ENCODE measurements at places on chromosomes 16 and 17.

- no peak for DNase-seq
Observed at GRCh38 chr17:30062372-30062771, 54.2 kb upstream of the NSRP1 start.

GRCh38 chr17:80605326-80606066 is 60.9 kb downstream of the RPTOR start:
- peak; percentile 16 for DNase-seq

GRCh38 chr17:80382446-80382845 is 32.5 kb upstream of the ENDOV start:
- no peak for DNase-seq

DNA sequence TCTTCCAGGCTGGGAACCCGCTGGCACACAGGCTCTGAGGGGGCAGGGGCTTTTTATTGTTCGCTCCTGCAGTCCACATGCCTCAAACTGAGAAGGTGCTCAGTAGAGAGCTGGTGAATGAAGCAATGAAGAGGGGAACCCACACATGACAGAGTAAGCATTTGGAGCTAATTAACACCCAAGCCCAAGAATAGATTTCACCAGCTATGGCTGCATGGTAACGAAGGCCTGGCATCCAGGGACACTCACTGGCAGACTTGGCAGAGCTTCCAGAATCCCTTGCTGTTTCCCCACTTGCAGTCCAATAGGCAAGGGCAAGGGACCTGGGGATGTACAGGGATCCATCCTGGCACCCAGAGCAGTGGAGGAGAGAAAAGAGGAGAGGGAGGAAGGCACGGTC is 12.2 kb downstream of the FLOT2 start:
- DNase-seq, result no peak

GRCh38 chr17:45905814-45906213 is 11.5 kb downstream of the MAPT start:
- no peak for DNase-seq

GRCh38 chr17:76868176-76868668 is at the start of gene MGAT5B:
Gene MGAT5B, plus strand, starts transcription at chr17:76868404. Its CDS starts 626 bp downstream, at chr17:76869030.
- DNase-seq, result peak; percentile 84

GRCh38 chr16:1311212-1311737 is 1.8 kb downstream of the UBE2I start:
- DNase-seq, result no peak

DNA sequence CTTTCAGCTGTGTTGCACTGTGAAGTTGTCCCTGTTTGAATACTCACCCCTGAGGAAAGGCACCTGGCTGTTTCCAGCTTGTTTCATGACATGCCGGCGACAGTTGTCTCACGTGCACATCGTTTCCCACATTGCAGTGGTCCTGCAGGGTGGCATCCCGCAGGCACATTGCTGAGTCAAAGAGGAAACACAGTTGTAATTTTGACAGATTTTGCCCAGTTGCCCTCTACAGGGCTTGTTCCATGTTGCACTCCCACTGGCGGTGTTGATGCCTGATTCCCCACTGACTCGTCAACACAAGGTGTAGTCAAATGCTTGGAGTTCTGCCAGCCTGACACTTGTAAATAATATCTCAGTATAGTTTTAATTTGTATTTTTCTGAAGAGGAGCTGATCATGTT is 23.8 kb downstream of the EPN2 start:
- DNase-seq, result no peak

GRCh38 chr17:37770631-37771518 is 26.0 kb upstream of the HNF1B start:
- no peak for DNase-seq

DNA sequence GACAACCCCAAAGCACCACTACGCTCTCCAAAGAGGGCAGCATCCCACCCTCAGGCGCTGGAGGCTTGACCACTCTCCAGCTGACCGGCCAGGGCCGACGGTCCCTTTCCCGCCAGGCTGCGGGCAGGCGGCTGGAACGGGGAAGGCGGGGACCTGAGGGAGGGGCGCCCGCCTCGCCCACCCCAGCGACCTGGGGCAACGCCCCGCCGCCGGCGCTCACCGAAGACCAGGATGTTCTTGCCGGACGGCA is 431 bp downstream of the DYNC1LI2 start:
- DNase-seq, result no peak

- DNase-seq, result no peak
Observed at GRCh38 chr16:71919035-71919434, 23.7 kb downstream of the IST1 start.

DNA sequence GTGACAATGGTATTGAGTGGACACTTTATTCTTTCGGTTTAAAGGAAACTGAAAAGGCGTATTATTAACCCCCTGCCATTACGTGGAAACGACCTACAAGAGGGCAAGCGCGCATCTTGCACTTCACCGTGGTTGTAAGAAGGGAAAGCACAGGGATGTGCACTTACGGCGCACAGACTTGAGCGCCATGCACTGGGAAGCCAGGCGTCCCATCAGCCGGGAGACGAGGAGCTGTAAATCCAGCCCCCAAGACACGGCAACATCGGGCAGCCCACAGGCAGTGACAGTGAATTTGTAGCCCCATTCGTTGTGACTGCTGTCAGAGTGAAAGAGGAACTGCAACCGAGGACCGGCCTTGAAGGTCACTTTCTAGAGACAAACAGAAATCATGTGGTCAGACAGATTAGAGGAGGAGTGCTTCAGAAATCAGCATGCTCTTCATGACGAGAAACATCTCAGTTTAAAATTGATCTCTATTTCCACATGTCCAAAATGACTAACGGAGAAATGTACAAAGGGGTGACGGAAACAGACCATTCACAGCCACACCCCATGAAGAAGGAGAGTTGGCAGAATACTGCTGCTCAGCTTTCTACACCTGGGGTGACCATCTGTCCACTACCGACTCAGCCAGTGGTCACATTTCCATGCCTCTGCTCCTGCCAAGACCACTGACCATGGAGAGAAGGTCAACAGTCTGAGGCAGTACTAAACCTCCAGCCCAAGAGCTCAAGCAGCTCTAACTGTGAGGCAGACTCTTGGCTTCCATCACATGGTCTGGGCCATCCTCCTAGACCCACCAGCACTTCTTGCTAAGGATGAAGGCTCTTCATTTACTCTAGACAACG is 68.6 kb downstream of the ZZEF1 start:
- no peak for DNase-seq

- no peak for DNase-seq
Observed at GRCh38 chr16:10045291-10045775, 136.9 kb downstream of the GRIN2A start.

GRCh38 chr16:89764711-89765201 is 43.4 kb downstream of the ZNF276 start:
- peak; percentile 20 for DNase-seq

DNA sequence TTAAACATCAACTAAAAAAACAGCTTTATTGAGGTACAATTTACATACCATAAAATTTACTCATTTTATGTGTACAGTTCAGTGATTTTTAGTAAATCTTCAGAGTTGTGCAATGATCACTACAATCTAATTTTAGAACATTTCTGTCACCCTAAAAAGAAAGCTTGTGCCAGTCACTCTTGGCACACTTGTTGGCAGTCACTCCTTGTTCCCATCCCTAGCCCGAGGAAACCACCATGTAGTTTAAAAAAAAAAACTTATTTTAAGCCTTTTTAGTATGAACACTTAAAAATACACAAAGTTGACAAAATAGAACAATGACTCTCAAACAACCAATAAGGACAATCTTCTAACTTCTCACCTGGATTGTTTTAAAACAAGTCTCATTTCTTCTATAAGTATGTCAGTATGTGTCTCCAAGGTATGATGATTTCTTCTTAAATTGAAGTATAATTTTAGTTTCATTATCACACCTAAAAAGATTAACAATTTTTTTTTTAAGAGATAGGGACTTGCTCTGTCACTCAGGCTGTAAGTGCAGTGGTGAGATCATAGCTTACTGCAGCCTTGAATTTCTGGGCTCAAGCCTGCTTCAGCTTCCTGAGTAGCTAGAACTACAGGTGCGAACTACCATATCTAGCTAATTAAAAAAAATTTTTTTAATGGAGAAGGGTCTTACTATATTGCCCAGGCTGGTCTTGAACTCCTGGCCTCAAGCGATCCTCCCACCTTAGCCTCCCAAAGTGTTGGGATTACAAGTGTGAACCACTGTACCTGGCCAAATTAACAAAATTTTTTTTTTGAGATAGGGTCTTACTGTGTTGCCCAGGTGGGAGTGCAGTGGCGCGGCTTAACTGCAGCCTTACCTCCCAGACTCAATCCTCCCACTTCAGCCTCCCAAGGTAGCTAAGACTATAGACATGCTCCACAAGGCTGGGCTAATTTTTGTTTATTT is 53.2 kb downstream of the PPM1E start:
- no peak for DNase-seq

DNA sequence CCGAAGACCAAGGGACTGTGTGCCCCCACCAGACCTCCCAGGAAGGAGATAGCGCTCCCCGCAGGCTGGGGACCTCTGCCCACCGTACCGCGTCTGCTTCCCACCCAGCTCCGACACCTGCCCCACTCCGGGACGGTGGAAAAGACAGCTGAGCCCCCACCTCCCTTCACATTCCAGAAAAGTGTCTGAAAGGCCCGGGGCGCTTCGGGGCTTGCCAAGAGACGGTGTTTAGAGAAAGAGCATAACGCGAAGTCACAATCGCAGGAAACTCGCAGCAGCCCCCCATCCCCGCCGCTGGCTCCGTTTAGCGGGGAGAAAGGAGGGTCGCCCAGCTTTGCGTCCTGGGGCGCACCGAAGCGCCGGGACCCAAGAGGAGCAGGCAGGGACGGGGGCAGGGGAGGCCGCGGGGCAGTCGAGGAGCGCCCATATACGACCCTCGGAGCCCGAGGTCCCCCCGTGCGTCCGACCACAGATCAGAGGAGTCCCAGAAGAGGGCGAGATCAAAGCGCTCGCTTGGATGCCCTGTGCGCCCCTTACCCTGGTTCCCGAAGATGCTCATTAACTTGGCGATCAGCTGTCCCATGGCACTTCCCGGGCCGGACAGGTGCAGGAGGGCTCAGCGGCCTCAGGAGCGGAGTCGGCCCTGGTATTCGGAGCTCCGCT is 652 bp downstream of the ARL5C start:
- no peak for DNase-seq

- no peak for DNase-seq
Observed at GRCh38 chr17:50352693-50353599, 7.0 kb downstream of the XYLT2 start.

GRCh38 chr16:50735629-50736122 is 6.2 kb upstream of the CYLD start:
- no peak for DNase-seq

- DNase-seq, result no peak
Observed at GRCh38 chr16:57614536-57614935, 13.9 kb upstream of the ADGRG1 start.

- DNase-seq, result no peak
Observed at GRCh38 chr17:64200080-64201032, 62.7 kb downstream of the TEX2 start.

DNA sequence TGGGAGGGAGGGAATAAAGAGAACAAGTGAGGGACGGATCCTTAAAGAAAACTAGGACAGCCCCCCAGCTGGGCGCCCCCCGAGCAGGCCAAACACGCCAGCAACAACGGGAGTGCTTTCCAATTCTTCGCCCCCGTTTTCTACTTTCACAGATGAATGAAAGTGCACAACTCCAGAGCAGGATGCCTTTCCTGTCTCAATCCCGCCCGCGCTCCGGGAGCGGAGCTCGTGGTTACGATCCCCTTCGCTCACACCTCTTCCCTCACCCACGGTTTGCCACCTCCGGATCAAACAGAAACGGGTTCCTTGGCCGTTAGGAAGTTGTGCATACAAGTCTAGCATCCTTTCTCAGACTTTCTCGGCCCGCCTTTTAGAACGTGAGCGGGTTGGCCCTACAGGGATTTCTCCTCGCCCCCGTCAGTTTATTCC is 680 bp downstream of the SKA2 start:
- DNase-seq, result peak; percentile 56

DNA sequence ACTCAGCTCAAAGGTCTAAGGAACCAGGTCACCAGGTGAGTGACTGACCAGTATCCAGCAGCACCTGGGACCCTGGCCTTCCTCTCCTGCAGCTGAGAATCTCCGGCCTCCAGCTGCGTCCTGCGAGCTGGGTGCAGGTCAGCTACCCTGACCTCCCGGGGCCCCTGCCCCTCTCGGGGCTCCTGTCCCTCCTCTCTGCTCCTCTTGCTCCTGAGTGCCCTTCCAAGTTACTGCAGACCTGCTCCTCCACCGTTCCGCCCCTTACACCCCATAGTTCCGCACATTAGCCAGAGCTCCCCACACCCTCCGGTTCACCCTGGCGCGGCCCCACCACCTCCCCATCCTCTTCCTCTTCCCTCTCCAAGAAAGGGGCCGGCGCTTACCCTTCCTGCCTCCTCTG is 10.6 kb downstream of the FOXJ1 start:
- DNase-seq, result no peak

DNA sequence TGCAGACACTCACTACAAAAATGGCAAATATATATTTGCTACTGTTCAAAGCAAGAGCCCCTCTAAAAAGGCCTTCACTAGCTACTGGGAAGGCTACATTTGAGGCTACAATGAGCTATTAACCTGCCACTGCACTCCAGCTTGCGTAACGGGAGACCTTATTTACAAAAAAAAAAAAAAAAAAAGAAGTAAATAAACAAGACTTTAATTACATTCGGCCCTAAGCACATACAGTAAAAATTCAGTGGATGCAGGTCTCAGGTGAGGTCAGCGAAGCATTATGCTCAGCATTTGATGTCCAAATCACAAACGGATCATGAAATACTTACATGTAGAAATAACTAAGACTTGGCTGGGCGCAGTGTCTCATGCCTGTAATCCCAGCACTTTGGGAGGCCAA is 26.7 kb upstream of the LCMT1 start:
- DNase-seq, result no peak

DNA sequence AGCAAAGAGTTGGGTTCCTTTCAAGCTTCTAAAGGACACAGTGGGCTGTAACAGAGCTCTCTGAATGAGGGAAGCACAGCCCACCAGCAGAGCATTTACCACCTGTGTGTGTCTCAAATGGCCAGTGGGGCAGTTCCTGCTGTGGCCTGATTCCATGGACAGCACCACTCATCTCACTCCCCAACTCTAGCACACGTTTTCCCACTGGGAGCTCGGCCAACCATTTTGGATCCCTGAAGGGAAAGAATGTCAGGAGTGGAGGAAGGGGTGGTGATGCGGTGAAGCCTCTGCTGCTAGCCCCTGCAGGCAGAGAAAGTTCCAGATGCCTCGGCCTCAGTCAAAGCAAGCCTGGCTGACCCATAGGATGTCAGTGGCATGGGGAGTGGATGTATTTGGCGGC is 86.6 kb downstream of the PLXDC1 start:
- no peak for DNase-seq

GRCh38 chr16:30121741-30122571 is 1.1 kb downstream of the MAPK3 start:
- no peak for DNase-seq

DNA sequence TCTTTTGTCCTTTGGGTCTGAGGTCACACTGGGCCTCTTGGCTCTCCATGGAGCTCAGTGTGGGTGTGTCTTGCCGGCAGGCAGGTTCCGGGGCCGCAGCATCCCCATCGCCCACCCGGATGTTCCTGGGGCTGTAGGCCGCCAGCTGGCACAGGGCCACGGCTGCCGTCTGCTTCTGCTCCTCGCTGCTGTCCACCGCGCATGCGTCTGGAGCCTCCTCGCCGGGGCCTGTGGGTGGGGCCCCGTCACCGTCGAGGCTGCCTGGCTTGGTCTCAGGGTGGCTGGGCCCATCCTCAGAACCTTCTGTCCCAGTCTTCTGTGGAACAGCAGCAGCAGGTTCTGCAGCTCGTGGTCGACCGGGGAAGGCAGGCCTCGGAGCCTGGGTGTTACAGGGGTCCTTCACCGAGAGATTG is 9.6 kb downstream of the ZNF750 start:
- no peak for DNase-seq

Measured in CD8-positive, alpha-beta T cell (primary cell).